ENCODE measurements at places on chromosomes 6 and 20.

GRCh38 chr6:8760951-8761350 is 325.6 kb upstream of the SLC35B3 start:
- no peak for DNase-seq

DNA sequence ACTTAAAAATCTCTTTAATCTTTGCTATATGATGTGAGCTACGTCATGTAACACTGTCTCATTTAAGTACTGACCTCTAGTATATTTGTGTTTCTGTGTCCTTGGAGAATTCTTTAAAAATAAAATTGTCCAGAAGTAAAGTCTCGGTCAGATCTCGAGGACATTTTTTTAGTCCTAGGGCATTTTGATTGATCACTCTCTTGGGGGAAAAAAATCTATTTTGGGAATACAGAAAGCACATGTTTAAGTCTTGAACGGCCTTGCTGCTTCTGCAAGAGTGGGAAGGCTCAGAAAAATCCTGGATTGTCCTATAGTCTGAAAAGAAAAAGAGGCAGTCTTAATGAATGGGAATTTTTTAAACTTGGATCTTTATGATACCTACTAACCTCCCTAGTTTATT is 234.3 kb downstream of the UTRN start:
- no peak for DNase-seq

DNA sequence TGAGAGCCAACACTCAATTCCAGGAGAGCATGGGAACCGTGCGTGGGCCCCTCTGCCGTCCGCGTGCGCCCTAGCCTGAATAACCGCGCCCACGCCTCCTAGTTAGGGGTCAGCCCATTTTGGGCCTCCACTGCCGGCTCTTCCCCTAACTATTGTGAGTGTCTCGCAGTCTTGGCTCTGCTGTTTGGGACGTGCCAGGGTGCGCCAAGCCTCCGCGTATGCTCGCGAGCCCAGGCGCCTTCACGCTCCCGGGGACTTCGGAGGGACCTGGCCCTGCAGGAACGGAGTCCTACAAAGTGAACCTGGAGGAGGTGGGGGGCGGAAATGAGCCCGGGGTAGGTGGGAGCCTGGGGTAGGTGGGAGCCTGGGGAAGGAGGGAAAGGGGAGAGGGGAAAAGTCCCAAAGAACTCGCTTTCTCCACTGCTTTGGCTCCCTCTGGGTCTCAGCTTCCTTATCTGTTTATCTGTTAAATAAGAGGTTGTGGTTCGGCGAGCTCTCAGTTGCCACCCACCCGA is 873 bp upstream of the GCM2 start:
- DNase-seq = no peak

GRCh38 chr20:53413186-53413631 is 180.4 kb downstream of the ZNF217 start:
- DNase-seq = peak; percentile 15

- DNase-seq = no peak
Observed at GRCh38 chr6:122621638-122622037, 11.4 kb downstream of the PKIB start.

DNA sequence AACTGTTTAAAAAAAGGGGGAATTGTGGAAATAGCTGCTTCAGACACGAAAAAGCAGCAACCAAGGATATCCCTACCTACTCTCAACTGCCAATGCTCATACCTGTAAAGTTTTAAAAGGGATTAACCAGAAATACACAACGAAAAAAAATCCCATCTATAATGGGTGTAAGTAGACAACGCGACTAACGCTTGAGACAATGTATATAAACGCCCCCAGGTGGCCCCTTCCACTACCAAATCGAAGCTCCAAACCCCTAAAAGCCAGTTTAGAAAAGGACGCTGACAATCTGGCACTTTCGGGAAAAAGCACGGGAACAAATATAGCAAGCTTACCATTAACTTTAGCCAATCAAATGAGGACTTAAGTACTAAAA is 94.5 kb upstream of the BTN3A2 start:
- no peak for DNase-seq

GRCh38 chr6:166244353-166245045 is 63.7 kb downstream of the PRR18 start:
- DNase-seq = no peak

DNA sequence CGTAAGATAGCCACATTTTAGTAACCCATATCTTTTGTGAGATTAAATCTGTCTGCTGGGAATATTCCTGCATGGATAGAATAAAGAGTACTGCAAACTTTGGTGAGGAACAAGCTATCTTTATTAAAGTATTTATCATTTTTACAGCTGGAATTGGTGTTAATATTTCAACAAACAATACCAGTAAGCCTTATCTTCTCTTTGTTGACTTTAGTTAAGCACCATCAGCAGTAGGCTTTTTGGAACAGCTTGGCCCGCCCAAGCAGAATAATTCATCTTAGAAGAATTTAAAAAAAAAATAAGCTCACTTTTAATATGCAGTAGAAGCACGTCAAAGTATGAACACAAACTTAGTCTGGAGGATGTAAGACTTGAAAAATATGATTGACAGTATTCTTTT is 917.8 kb upstream of the ADGRB3 start:
- DNase-seq = no peak

DNA sequence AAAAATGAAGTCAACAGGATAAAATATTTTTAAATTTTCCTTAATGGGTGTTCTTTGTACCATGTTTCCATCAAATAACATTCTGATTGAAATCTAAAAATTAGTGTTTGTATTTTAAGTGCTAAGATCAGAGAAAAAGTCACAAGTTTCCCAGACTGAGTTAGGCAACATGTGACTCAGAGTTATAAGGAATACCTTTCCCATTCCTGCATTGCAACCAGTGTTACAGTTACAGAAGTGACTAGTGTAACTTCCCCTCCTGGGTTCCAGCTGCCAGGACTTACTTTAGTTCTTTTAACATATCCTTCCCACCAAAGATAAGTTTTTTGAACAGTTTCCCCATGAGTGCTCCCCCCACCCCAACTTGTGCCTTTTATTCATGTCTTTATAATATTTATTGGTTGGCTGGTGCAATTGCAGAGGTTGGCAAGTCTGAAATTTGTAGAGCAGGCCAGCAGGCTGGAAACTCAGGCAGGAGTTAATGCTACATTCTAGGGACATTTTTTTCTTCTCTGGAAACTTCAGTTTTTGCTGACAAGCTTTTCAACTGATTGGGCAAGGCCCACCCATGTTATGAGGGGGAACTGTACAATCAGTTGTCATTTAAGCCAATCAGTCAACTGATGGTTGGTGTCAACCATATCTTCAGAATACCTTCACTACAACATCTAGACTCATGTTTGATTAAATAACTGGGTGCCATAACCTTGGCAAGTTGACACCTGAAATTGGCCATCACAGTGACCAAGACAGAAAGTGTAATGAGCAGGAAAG is 22.9 kb upstream of the ESR1 start:
- DNase-seq = no peak

- DNase-seq = no peak
Observed at GRCh38 chr6:170162775-170163404, 128.0 kb downstream of the DLL1 start.

GRCh38 chr6:119938752-119939151 is 589.2 kb upstream of the MAN1A1 start:
- DNase-seq = no peak

DNA sequence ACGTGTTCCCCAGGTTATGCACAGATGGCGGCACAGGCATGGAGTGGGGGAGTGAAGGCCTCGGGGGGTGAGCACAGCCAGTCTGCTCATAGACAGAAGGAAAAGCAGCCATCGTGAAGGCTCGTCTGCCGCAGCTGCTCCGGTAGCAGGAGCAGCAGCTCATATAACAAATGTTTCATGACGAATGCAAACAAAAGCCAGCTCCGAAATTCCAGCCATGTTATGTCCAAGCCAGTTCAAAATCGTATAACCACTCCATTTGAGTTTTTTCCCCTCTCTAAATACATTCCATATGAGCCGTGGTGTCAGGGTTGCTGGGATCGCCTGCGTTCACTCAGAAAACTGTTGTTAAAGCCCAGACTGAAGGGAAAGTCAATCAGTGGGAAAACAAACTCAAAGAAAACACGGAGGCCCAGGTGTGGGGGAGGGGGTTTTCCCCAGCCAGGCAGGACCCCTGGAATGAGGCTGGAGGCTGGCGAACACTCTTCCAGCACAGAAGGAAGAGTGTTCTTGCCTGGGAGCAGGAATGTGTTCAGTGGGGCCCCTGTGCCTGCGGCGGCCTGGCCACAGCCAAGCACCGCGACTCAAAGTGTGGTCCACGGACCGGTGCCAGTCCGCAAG is 280.4 kb upstream of the TAB2 start:
- no peak for DNase-seq

- no peak for DNase-seq
Observed at GRCh38 chr20:11076434-11077105, 402.8 kb upstream of the JAG1 start.

GRCh38 chr6:32355018-32355417 is 16.7 kb downstream of the TSBP1 start:
- DNase-seq = no peak

GRCh38 chr6:68726337-68726736 is 91.3 kb downstream of the ADGRB3 start:
- DNase-seq = no peak

DNA sequence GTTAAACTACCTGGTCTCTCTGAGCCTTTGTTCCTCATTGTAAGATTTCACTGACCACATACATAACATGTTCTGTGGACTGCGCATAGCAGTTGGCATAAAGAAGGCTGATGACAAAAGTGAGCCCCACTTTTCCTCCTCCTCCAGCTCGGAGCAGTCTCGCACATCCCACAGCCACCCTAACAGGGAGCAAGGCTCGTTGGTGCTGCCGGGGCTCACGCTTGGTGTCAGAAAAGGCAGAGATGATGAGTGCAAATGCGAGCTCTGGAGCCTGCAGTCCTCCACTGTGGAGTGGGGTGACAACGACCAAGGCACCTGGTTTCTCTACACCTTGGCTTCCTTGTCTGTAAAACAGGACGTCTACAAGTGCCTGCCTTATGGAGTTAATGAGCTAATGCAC is 9.7 kb downstream of the TGM3 start:
- no peak for DNase-seq

DNA sequence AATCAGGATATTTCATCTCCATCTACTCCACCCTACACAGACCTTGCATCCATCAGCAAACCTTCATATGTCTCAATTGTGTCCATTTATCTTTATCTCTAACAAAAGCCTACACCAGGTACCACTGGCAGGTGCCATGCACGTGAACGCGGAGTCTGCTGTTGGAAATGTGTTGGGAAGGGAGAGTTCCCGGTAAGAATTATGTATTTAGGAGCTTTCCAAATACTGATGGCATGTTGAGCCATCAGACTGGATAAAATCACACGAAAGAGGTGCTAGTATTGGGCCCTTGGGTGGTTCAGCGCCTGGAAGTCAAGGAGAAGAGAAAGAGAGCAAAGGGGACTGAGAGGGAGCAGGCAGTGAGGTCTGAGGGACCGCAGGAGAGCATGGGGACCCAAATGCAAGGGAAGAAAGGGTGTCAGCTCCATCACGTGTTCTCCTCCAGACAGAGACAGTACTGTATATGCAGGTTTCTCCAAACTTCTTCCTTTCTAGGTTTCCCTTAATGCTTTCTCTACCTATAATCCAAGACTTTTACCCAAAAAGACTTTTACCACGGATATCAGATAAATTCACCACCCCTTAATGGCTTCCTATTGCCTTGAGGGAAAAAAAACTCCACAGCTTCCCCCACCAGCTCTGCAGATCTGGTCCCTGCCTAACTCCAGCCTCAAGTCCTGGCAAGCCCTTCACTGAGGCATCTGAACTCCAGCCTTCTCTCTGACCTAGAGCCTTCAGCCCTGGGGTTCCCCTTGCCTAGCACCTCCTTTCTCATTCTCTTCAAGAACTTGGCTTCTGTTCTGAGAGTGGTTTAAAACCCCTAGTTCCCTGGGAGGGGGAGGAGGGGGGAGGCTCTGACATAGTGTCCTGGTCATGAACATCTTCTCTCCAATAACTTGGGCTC is 4.8 kb upstream of the ZNF217 start:
- DNase-seq = no peak

DNA sequence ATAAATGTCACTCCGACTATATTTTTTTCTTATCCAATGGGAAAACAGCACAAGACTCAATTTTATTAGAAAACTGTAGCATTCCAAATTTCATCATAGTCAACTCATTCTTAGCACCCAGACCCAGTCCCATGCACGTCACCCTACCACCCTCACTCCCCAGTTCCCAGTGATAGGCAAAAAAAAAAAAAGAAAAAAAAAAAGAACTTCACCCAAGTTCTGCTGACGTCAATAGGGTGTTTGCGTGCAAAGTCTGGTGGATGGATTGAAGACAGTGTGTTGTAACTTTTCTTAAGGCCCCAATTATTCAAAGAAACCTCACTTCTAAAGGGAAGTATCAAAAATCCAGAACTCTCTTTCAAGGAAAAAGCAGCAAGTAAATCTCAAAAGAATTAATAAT is 213.9 kb upstream of the PRDM1 start:
- DNase-seq = no peak

- no peak for DNase-seq
Observed at GRCh38 chr20:36115925-36116324, 38.6 kb upstream of the EPB41L1 start.

GRCh38 chr6:107689951-107690642 is 134.0 kb downstream of the SCML4 start:
- no peak for DNase-seq

GRCh38 chr6:15503346-15503680 is 159.5 kb downstream of the DTNBP1 start:
- no peak for DNase-seq

GRCh38 chr6:133641104-133641503 is 247.8 kb upstream of the TCF21 start:
- DNase-seq = no peak

GRCh38 chr20:32976746-32977145 is 27.5 kb downstream of the SUN5 start:
- no peak for DNase-seq

GRCh38 chr20:59645761-59646171 is 41.4 kb downstream of the PHACTR3 start:
- no peak for DNase-seq

- DNase-seq = no peak
Observed at GRCh38 chr6:107419733-107420132, 39.6 kb downstream of the PDSS2 start.

DNA sequence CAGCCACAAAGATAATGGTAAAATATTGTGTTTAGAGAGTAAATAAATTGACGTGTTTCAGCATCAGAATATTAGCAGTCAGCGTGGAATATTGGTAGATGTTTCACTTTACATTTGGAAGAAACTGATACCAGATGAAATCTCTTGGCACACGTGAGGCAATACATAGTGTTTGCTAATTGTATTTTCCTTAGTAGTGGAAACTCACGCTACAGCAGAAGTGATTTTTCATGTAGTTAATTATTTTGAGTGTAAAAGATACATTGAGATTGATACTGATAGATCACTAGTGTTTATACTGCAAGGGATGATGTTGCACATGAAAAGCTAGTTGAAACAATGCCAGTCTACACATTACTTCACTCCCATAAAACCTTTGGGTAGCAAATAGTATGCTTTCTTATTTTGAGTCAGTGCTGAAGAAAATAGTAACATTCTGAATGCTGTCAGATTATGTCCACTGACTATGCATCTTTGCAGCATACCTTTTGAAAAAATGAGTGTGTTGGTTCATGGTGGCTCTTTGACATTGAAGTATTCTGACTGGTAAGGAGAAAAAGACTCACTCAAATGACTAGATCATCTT is 59.3 kb downstream of the CD2AP start:
- no peak for DNase-seq
